ENCODE measurements at places on chromosomes 4 and X.

- DNase-seq: no peak
Observed at GRCh38 chrX:125204681-125205132, 115.0 kb upstream of the TEX13C start.

DNA sequence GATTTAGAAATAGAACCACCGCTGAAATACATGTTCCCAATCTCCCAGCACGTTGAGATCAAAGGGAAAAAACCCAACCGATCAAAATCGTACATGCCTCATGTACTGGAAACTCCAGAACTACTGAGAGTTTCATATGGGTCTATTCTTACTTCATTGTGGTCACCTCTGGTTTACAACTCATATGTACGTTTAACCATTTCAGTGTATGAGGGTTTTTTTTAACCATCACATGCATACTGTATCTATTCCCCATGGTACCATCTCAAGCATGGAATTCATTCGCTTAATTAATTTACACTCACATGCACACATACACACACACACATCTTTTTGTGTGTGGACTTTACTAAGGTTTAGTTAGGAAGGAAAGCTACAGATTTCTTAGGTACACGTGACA lies 46.0 kb upstream of the CLNK start:
- no peak for DNase-seq

GRCh38 chrX:154476821-154477220 lies 2.3 kb downstream of the LAGE3 start:
- no peak for DNase-seq

GRCh38 chrX:56813318-56813837 lies 84.3 kb downstream of the NBDY start:
- peak; percentile 30 for DNase-seq

GRCh38 chr4:96193061-96193460 lies 353.2 kb downstream of the PDHA2 start:
- DNase-seq: no peak

DNA sequence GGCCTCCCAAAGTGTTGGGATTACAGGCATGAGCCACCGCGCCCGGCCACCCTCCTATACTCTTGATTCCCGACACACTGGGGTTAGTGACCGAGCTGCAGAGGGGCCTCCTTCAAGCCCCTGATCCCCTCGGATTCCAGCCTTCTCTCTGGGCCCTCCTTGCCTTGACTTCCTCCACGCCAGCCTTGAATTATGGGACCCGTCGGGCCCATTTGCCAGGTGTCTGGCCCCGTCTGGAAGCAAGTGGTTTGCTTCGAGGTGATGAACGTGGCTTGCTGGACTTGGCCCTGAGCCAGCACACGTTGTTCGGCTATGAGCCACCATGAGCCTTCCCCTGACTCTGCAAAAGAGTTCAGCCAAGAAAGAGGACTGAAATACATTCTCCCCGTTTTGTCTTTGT lies 37.4 kb upstream of the GRPEL1 start:
- DNase-seq: no peak

GRCh38 chr4:7153711-7154110 lies 38.6 kb upstream of the SORCS2 start:
- DNase-seq: no peak

- no peak for DNase-seq
Observed at GRCh38 chr4:11376571-11376970, 52.1 kb downstream of the HS3ST1 start.

- DNase-seq: peak; percentile 82
Observed at GRCh38 chr4:2441393-2442174, 22.8 kb downstream of the CFAP99 start.

DNA sequence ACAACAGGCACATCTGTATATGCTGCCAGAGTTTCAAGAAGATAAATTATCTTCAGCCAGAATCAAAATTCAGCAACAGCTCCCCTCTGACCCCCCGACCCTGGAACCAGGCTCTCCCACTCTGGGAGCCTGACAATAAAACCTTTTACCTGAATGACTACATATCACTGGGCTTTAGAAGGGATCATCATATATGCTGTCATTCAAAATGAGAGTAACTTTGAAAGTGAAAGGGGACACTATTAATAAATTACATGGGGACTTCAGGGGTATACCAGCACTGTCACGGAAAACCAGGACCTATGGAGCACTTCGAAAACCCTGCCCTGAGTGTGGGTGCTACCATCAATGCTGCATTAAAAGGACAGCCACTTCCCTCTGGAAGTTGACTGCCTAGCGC lies 26.2 kb downstream of the TSPAN5 start:
- DNase-seq: no peak

GRCh38 chrX:45749375-45749774 lies 548.7 kb upstream of the DIPK2B start:
- DNase-seq: no peak

- no peak for DNase-seq
Observed at GRCh38 chr4:141730805-141731204, 94.4 kb downstream of the IL15 start.

Data from activated CD4-positive, alpha-beta T cell treated with anti-CD3 and anti-CD28 coated beads, Interleukin-2, amount 50 U/mL, for 48 hours (primary cell).